Naive B cell (primary cell): ENCODE measurements at places on chromosomes 6 and 20.

DNA sequence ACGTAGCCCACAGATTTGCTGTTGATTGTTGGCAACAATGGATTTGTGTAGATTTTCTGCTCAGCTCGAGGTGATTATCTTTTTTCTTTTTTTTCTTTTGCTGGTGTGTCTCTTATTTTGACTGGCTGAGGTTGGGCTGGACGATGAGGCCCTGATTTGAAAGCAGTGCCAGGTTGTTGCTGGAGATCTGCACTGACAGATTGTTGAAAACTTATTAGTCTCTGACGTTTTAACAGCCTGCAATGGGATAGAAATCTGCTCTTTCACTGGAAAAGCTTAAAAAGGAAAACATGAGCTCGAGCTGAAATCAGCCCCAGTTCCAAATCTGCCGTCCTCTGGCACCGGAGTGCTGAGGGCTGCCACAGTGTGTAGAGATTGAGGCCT lies 87.7 kb downstream of the PDE7B start:
- no peaks in the 10 kb centered on the region for H3K36me3 ChIP-seq
- H3K4me3 ChIP-seq, result no peak overlapping the region
- DNase-seq, result no peak
- H3K27me3 ChIP-seq, result no peaks in the 10 kb centered on the region

- H3K4me1 ChIP-seq, result peaks cover 21% of the 10 kb centered on the region
- no peak overlapping the region for H3K4me3 ChIP-seq
- H3K27me3 ChIP-seq, result no peaks in the 10 kb centered on the region
- H3K36me3 ChIP-seq, result no peaks in the 10 kb centered on the region
Measured at GRCh38 chr20:32479012-32479411, 106.1 kb downstream of the NOL4L start.

- no peaks in the 10 kb centered on the region for H3K4me1 ChIP-seq
- no peak overlapping the region for H3K4me3 ChIP-seq
- no peaks in the 10 kb centered on the region for H3K27me3 ChIP-seq
- H3K27ac ChIP-seq, result no peak overlapping the region
Measured at GRCh38 chr6:47196113-47196512, 113.6 kb downstream of the TNFRSF21 start.

GRCh38 chr20:33387177-33387576 lies 14.1 kb downstream of the CDK5RAP1 start:
- DNase-seq, result no peak
- peaks cover 4% of the 10 kb centered on the region for H3K4me1 ChIP-seq
- no peak overlapping the region for H3K4me3 ChIP-seq

- no peak overlapping the region for H3K27ac ChIP-seq
- DNase-seq, result no peak
Measured at GRCh38 chr6:47759364-47759763, 22.5 kb upstream of the OPN5 start.

DNA sequence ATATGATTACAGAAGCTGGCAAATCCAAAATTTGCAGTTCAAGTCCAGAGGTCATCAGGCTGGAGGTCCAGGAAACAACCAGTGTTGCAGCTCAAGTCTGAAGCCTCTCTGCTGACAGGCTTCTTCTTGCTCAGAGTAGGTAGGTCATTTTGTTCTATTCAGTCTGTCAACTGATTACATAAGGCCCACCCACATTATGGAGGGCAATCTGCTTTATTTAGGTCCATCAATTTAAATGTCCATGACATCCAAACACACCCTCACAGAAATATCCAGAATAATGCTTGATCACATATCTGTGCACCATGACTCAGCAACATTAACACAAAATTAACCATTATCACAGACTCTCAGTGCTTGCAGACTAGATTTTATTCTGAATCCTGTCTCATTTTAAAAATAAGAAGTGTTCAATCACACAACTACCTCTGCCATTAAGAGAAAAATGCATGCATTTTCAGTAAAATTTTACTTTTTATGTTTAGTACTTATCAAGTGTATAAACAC lies 759.2 kb upstream of the ADGRB3 start:
- DNase-seq, result no peak
- H3K4me3 ChIP-seq, result no peak overlapping the region
- no peak overlapping the region for H3K27ac ChIP-seq
- H3K36me3 ChIP-seq, result no peaks in the 10 kb centered on the region
- H3K27me3 ChIP-seq, result no peaks in the 10 kb centered on the region

GRCh38 chr20:44489931-44490330 lies 14.3 kb downstream of the TTPAL start:
- H3K4me3 ChIP-seq, result no peak overlapping the region
- H3K36me3 ChIP-seq, result peaks cover 28% of the 10 kb centered on the region
- H3K4me1 ChIP-seq, result peaks cover 7% of the 10 kb centered on the region
- no peaks in the 10 kb centered on the region for H3K27me3 ChIP-seq
- H3K27ac ChIP-seq, result no peak overlapping the region

DNA sequence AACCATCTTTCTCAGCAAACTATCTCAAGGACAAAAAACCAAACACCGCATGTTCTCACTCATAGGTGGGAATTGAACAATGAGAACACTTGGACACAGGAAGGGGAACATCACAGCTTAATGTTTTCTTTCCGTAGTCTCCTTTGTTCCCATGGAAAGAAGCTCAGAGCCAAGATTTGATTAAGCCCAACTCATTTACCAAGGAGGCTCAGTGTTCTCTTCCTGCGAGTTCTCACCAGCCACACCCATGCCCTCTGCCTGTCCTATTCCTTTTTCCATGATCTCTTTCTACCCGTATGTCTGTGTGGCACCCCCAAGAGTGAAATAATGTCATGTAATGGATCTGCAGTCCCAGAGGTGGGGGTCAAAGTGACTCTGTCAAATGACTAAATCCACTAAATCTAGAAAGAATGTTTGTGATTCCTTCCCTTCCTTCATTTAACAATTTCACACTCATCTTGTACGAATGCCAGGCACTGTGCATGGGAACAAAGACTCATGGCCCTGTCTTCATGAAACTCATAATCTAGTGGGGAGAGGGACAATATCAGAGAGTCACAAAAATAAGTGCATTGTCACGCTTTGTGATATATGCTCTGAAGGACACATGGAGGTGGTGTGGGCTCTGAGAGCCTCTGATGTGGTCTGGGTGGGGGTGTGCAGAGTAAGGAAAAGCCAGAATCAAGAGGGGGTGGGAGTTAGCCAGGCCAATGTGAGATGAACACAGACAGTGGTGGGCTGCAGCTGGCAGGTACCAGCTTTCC lies 292.1 kb downstream of the CDC5L start:
- H3K4me3 ChIP-seq, result no peak overlapping the region
- no peaks in the 10 kb centered on the region for H3K4me1 ChIP-seq
- no peak overlapping the region for H3K27ac ChIP-seq
- no peaks in the 10 kb centered on the region for H3K27me3 ChIP-seq
- DNase-seq, result no peak

DNA sequence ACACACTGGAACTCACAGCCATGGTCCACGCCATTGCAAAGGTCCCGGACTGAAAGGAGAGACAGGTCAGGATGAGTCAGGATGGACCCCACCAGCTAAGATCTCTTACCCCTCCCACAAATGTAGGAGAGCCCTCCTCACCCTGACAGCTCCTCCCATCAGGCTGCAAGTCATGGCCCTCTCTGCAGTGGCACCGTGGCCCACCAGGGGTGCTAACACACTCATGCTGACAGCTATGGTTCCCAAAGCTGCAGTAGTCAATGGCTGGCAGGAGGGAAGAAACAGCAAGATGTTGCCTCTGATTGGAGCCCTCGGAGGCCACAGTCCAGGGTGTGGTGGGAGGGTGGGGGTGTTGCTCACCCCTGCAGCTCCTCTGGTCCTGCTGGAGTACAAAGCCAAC lies 5.7 kb upstream of the RBPJL start:
- H3K36me3 ChIP-seq, result no peaks in the 10 kb centered on the region
- no peak overlapping the region for H3K27ac ChIP-seq
- no peaks in the 10 kb centered on the region for H3K4me1 ChIP-seq
- no peak overlapping the region for H3K4me3 ChIP-seq
- peaks cover 85% of the 10 kb centered on the region for H3K27me3 ChIP-seq

GRCh38 chr6:41585605-41586004 lies 39.4 kb downstream of the FOXP4 start:
- peaks cover 9% of the 10 kb centered on the region for H3K4me1 ChIP-seq
- no peaks in the 10 kb centered on the region for H3K27me3 ChIP-seq
- no peak overlapping the region for H3K4me3 ChIP-seq
- no peak for DNase-seq
- H3K36me3 ChIP-seq, result peaks cover 7% of the 10 kb centered on the region

- DNase-seq, result no peak
- no peak overlapping the region for H3K4me3 ChIP-seq
- H3K27me3 ChIP-seq, result no peaks in the 10 kb centered on the region
- no peak overlapping the region for H3K27ac ChIP-seq
Measured at GRCh38 chr20:48647858-48648257, 179.9 kb downstream of the PREX1 start.
